Activated T-cell treated with anti-CD3 and anti-CD28 coated beads, Interleukin-2, amount 50 U/mL, for 72 hours (primary cell): ENCODE measurements at places on chromosomes 1 and 21. TPM values are rescaled to one million over a fixed set of nuclear protein-coding genes. Genes with fewer than 3 reads are reported as not detected.

The KIF26B gene
- 0.34 TPM for total RNA-seq

The GFI1 gene
- total RNA-seq: 117 TPM

The CFAP141 gene
- not detected for total RNA-seq

The FNDC5 gene
- total RNA-seq: not detected

The BGLAP gene
- 7.4 TPM for total RNA-seq

The KLHDC9 gene
- total RNA-seq: 5.7 TPM

The S100A4 gene
- total RNA-seq: 96.1 TPM

The C1orf185 gene
- total RNA-seq: not detected

The MTARC1 gene
- total RNA-seq: not detected

The SPTA1 gene
- total RNA-seq: not detected

DNA sequence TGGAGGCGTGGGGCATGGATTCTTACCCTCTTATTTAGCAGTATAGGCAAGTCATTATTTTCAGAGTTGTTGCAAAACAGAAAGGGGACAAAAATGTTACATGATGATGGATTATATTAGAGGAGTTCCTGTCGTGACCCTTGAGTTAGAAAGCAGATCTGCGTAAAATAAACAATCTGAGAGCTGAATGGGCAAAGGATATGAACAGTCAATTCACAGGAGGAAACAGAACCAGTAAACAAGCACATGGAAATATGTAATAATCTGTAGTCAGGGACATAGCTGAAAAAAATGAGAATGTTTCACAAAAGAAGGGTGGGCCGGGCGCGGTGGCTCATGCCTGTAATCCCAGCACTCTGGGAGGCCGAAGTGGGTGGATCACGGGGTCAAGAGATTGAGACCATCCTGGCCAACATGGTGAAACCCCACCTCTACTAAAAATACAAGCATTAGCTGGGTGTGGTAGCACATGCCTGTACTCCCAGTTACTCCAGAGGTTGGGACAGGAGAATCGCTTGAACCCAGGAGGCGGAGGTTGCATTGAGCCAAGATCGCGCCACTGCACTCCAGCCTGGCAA lies 20.9 kb downstream of the RCAN1 start:
- H3K4me3 ChIP-seq: no peak overlapping the region
- no peaks in the 10 kb centered on the region for H3K36me3 ChIP-seq
- no peaks in the 10 kb centered on the region for H3K27me3 ChIP-seq
- H3K27ac ChIP-seq: no peak overlapping the region
- peaks cover 20% of the 10 kb centered on the region for H3K4me1 ChIP-seq

DNA sequence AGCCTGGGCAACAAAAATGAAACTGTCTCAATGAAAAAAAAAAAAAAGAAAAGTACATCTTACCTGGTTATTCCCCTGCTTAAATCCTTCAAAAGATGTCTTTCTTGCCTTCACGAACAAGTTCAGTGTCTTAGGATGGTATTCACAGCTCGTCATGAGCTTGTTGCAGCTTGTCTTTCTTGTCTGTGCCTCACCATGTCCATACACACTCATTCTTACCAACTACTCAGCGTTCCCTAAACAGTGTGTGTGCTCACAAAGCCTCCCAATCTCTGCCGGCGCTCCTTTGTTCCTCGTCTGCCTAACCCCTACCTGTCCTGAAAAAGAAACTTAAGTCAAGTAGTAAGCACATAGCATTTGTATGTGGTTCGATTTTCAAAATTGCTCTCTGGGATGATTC lies 31.1 kb downstream of the UBE4B start:
- no peak for DNase-seq
- H3K4me1 ChIP-seq: peaks cover 17% of the 10 kb centered on the region
- H3K36me3 ChIP-seq: no peaks in the 10 kb centered on the region
- H3K27ac ChIP-seq: no peak overlapping the region

GRCh38 chr21:30083225-30083945 lies 83.2 kb downstream of the CLDN17 start:
- no peak overlapping the region for H3K4me3 ChIP-seq
- H3K36me3 ChIP-seq: no peaks in the 10 kb centered on the region

- no peaks in the 10 kb centered on the region for H3K27me3 ChIP-seq
- no peak overlapping the region for H3K4me3 ChIP-seq
- no peaks in the 10 kb centered on the region for H3K4me1 ChIP-seq
- no peak overlapping the region for H3K27ac ChIP-seq
Observed at GRCh38 chr1:61222240-61222639, 139.9 kb downstream of the NFIA start.

GRCh38 chr1:145827966-145828365 lies 4.0 kb downstream of the POLR3C start:
- peak overlapping the region; percentile 98 for H3K27ac ChIP-seq
- H3K27me3 ChIP-seq: no peaks in the 10 kb centered on the region
- H3K36me3 ChIP-seq: peaks cover 32% of the 10 kb centered on the region
- peak overlapping the region; percentile 54 for H3K4me3 ChIP-seq
- H3K4me1 ChIP-seq: peaks cover 44% of the 10 kb centered on the region
- DNase-seq: no peak

GRCh38 chr21:44405948-44406872 lies 49.1 kb upstream of the LRRC3 start:
- H3K27me3 ChIP-seq: no peaks in the 10 kb centered on the region
- no peak for DNase-seq
- peaks cover 2% of the 10 kb centered on the region for H3K36me3 ChIP-seq
- H3K4me3 ChIP-seq: no peak overlapping the region

DNA sequence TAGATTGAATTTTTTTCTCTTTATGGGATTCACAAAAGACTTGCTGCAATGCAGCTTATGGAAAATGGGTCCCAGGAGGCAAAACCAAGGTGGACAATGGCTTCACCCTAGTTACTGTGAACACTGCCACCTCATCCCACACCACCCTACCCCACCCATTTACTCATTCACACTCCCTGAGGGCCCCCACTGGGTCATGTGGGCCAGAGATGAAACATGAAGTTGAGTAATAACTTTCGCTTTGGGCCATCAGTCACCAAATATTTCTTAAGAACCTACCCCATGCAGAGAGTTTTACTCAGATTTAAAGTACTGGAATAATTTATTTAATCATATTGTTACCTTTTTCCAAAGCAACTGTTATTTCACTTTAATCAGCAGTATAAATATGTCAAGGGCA lies 191.8 kb downstream of the TPR start:
- H3K27me3 ChIP-seq: peaks cover 47% of the 10 kb centered on the region
- peak; percentile 46 for DNase-seq
- no peak overlapping the region for H3K4me3 ChIP-seq
- no peak overlapping the region for H3K27ac ChIP-seq
- no peaks in the 10 kb centered on the region for H3K36me3 ChIP-seq

- no peak overlapping the region for H3K4me3 ChIP-seq
- H3K4me1 ChIP-seq: peaks cover 44% of the 10 kb centered on the region
- no peaks in the 10 kb centered on the region for H3K27me3 ChIP-seq
- peak overlapping the region; percentile 44 for H3K27ac ChIP-seq
- no peak for DNase-seq
Observed at GRCh38 chr1:161121042-161121650, 3.2 kb downstream of the NIT1 start.

- H3K4me3 ChIP-seq: no peak overlapping the region
- peaks cover 6% of the 10 kb centered on the region for H3K27me3 ChIP-seq
- DNase-seq: no peak
- peaks cover 8% of the 10 kb centered on the region for H3K4me1 ChIP-seq
Observed at GRCh38 chr1:172973424-172973823, 77.3 kb downstream of the TNFSF18 start.

GRCh38 chr1:32337855-32338636 lies 2.0 kb upstream of the MARCKSL1 start:
- peak overlapping the region; percentile 21 for H3K4me3 ChIP-seq
- H3K27ac ChIP-seq: no peak overlapping the region
- H3K36me3 ChIP-seq: no peaks in the 10 kb centered on the region
- H3K27me3 ChIP-seq: no peaks in the 10 kb centered on the region
- H3K4me1 ChIP-seq: peaks cover 67% of the 10 kb centered on the region

DNA sequence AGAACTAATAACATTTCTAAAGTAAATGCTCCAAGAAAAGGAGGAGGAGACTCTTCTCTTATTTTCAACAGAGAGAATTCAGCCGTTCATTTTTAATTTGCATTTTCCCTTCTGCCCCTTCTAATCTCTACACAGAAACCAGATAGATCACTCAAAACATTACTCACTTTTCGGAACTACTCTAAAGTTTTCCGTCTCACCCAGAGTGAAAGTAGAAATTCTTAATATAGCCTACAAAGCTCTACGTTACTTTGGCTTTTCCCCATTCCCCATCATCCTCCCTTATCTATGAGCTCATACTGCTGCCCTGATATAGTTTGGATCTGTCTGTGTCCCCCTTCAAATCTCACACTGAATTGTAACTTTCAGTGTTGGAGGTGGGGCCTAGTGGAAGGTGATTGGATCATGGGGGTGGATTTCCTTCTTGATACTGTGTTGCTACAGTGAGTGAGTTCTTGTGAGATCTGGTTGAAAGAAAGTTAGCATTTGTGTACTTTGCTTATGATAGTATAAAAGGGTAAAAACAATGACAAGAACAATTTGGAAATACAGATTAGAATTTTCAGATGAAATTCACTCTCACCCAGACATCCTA lies 188.2 kb downstream of the AMY1C start:
- no peaks in the 10 kb centered on the region for H3K4me1 ChIP-seq
- no peak overlapping the region for H3K4me3 ChIP-seq
- no peaks in the 10 kb centered on the region for H3K36me3 ChIP-seq

DNA sequence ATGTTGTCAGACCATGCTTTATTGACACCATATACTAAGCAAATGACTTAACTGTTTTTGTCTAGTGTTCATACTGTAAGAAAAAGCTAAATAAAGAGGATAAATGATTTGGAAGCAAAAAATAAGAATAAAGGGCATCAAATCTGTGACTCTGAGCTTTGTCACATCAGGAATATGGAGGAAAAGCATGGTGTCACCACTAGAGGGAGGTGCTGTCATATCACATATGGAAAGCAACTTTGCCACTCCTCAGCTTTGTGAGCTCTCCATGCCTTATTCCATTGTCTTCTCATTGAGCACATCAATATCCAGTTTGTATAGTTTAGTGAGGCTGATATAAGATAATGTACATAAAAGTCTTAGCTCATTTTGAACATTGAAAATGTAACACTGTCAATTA lies 20.8 kb upstream of the GBP1 start:
- no peak overlapping the region for H3K27ac ChIP-seq
- no peaks in the 10 kb centered on the region for H3K27me3 ChIP-seq
- H3K36me3 ChIP-seq: peaks cover 2% of the 10 kb centered on the region
- peak; percentile 36 for DNase-seq
- peaks cover 14% of the 10 kb centered on the region for H3K4me1 ChIP-seq
